SW 1271 (cell line): ENCODE measurements at places on chromosomes 2 and 18.
A peak's percentile ranks its signal among the peaks of the same experiment; 100 is the strongest.

DNA sequence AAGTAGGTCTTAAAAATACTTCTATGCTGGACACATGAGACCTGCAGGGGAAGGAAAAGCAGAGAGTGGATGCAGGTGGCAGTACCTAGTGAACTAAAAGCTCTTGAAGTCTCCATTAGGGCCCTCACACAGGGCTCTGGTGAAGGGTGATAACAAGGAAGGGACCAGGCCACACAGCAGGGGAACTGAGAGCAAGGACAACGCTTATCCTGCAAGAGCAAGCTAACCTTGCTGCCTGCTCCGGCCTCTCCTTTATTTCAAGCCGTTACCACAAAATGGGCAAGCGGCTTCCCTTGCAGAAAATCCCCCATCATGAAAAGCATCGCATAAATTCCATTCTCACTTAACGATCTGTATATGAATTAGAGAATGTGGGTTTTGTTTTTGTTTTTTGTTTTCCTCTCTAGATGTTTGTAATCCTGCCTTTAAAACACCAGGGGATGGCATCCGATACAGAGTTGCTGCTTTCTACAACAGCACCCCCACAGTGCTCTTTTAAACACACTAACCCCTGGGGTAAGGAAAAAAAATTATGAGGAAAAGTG is 64.5 kb downstream of the CACNB4 start:
- DNase-seq, result no peak

DNA sequence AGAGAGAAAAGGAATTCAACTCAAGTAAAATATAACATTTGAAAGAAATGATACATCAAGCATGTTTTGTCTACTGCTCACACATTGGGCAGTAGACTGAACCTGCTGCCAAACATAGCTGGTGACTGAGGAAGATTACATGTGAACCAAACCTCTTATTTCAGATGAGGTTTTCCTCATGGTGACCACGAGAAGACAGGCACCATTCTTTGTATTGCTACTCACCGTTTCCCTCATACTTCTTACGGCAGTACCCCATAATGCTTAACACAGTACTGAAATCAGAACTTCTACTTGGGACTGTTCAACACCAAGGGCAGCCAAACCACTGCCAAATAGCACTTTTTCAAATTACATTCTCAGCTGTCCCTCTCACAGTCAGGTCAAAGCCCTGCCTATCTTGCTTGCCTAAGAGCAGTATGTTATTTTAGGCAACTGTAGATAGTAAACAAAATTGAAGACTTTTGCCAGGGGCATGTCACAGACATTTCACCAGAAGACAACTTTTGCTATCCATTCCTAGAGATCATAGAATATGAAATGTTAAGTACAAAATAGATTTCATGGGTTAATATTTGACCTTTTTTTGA is 167.1 kb upstream of the DOK6 start:
- DNase-seq, result no peak

DNA sequence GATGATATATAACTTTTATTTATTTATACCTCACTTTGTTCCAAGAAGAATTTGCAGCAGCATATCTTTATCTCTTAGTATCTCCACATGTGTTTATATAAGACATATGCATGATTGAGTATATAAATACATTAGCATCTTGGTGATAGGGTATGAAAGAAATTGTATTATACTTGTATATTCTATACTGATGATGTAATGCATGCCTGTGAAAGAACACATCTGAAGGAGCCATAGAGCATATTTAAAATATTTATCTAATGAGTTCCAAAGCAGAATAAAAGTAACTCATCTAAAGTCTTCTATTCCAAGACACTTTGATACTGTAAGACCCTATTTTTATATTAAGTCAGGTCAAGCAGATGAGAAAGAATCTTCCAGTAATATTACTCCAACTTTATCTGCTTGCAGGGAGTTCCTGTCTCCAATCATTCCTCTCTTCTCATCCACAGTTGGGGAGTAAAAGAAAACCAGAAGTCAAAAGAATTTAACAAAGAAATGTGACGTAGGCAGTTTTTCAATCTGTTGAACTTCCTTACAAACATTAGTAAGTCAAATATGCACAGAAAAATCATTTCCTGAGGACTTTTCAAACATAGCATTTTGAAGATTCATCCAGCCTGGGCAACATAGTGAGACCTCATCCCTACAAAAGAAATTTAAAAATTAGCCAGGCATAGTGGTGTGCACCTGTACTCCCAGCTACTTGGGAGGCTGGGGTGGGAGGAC is 76.7 kb downstream of the DTNB start:
- DNase-seq, result no peak

GRCh38 chr2:237663517-237664110 is 36.2 kb downstream of the LRRFIP1 start:
- DNase-seq, result no peak

- no peak for DNase-seq
Measured at GRCh38 chr2:210859314-210859713, 302.9 kb downstream of the CPS1 start.

DNA sequence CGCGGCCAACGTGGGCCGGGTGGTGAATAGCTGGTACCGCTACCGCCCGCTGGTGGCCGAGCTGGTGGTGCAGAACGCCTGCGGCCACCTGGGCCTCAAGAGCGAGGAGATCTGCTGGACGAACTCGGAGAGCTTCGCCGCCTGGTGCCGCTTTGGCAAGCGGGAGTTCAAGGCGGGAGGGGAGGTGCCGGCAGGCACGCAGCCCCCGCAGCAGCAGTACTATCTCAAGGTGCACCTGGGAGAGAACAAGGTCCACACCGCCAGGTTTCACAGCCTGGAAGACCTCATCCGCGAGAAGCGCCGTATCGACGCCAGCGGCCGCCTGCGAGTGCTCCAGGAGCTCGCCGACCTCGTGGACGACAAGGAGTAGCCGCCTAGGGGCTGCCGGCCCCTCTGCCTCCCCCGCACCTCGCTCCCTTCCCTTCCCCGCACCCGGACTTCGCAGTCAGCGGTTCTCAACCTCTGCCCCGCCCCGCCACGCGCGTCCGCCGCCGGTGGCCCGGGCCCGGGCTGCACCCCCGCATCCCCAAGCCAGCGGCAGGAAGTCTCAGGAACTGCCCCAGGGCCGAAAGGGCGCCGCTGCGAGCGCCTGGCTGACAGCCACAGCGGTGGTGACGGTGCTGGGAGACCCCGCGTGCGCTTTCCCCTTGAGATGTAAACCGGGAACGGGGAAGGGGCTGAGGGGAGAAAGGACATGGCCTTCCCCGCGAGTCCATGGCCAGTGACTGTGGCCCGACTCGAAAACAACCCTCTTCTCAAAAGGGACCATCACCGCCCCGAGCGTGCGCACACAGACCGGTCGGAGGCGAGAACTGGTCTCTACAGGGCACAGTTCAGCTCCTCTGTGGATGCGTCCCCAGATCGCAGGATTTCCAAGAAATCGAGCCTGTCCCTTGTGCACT is 2.2 kb downstream of the LRATD1 start:
- DNase-seq, result peak; percentile 44

- DNase-seq, result no peak
Measured at GRCh38 chr2:237603049-237603717, 12.6 kb upstream of the RAB17 start.

GRCh38 chr2:14363137-14363536 is 269.4 kb upstream of the LRATD1 start:
- no peak for DNase-seq

DNA sequence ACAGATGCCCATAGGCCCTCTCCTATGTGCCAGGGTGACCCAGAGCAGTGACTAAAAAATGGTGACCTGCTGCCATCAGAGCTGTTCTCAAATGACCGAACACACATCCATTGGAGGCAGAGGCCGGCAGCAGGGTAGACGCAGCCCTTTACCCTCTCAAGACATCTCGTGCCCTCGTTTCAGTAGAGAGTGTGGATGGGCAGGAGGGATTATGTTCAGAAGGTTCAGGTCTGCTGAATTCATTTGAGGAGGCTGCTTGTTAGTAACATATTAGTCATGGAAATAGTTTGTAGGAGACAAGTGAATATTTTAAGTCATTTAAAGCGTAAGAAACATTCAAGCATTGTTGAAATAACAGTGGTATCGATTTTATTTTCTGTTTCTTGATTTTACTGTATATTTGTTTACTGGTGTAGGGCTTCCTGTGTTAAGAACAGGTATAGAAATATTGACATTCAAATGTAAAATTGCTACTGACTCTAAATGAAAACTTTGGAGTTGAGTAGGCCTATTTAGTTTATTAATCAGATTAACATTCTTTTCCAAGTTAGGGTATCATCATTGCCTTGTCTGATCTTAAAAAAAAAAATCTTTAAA is 82.6 kb downstream of the ZNF532 start:
- DNase-seq, result no peak

GRCh38 chr18:39886136-39886535 is 2068.9 kb upstream of the PIK3C3 start:
- DNase-seq, result no peak

- DNase-seq, result no peak
Measured at GRCh38 chr2:149291881-149292280, 38.5 kb upstream of the LYPD6 start.

DNA sequence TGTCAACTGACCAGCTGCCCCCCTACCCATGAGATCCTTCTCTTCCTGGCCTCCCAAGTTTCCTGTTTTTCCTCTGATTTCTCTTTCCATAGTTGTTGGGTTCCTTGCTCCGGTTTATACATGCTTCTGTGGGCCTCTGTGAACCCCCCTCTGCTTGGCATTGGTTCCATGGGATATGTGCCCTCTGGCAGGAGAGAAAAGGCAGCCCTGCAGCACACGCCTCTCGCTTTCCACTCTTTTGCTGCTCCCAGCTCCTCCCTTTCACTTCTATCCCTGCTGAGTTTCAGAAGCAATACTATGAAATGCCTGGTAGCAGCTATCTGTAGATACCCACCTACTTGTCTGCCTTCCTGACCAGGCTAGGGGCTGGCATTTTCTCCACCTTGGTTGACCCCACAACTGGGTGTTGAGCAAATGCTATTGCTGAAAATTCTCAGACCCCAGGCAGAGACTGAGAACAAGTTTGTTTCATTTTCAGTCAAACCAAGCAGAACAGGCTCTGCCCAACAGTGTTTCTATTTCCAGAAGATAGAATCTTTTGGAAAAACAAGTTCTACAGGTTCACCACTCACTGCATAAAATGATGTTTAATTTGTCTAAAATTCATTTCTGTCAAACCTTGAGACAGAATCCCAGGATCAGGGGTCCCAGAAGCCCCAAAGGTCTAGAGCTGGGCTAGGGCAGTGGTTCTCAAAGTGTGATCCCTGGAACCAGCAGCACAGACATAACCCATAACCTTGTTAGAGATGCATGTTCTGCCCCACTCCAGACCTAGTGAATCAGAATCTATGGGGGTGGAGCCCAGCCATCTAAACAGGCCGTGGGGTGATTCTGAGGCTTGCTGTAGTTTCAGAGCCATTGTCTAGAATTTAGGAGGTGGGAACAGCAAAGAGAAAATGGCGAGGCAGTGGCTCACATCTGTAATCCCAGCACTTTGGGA is 13.4 kb downstream of the CAPG start:
- no peak for DNase-seq

- DNase-seq, result no peak
Measured at GRCh38 chr2:235670974-235671787, 177.3 kb downstream of the AGAP1 start.

- no peak for DNase-seq
Measured at GRCh38 chr2:866009-866680, 84.5 kb upstream of the SNTG2 start.

GRCh38 chr2:213243189-213244044 is 40.8 kb upstream of the SPAG16 start:
- no peak for DNase-seq

DNA sequence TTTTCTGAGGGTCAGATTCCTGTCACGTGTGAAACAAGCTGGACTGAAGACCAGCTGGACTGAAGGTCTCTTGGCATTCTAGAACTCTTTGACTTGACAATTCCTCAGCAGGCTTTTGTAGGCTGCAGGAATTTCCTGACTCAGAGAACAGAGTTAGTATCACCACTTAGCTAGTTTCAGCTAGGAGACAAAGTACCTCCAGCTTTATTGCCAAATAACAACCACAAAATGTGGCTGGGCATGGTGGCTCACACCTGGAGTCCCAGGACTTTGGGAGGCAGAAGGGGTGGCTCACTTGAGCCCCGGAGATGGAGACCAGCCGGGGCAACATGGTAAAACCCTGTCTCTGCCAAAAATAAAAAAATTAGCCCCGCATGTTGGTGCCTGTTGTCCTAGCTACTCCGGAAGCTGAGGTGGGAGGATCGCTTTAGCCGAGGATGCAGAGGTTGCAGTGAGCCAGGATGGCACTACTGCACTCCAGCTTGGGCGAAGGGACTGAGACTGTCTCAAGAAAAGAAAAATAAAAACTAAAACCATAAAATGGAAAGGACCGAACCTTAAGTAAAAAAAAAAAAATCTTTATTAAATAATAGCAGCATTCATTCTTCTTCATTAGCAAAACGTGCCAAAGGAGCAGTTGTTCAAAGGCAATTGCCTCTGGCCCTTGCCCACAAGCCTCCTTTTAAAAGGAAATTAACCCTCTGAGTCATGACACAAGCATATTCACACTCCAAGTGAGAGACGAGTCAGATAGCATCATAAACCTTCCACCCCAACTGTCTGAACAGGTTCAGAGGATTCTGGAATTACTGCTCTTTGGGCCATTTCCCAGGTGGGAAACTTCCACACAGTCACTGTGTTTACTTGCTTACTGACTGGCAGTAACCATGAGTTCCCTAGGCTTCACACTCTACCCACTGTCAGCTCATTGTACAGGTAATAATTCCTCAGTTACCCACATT is 88.9 kb downstream of the MYL12B start:
- no peak for DNase-seq

GRCh38 chr2:119826370-119826961 is 66.7 kb downstream of the PTPN4 start:
- no peak for DNase-seq

- no peak for DNase-seq
Measured at GRCh38 chr2:29223257-29223656, 108.0 kb downstream of the CLIP4 start.

DNA sequence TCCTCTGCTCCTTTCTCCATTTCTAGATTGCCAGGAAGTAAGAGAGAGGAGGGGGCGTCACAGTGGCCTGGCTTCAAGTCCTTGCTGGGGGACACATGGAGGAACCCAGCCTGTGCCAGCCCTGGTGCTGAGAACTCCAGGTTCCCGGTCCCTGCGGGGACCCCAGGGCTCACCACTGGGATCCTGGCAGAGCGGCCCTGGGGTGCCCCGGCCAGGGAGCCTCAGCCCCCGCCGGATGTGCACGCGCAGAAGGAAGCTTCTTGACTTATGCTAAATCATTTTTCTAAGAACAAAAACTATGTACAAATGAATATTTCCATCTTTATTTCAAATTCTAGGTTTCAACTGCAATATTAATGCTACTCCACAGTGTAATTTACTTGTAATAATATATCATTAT is 82.6 kb upstream of the SP3 start:
- no peak for DNase-seq
